ENCODE measurements at places on chromosomes 11 and 22.

GRCh38 chr22:16932577-16932976 lies 75.4 kb downstream of the GAB4 start:
- DNase-seq, result no peak

GRCh38 chr11:8871171-8871775 lies 39.7 kb upstream of the AKIP1 start:
- peak; percentile 99 for DNase-seq

DNA sequence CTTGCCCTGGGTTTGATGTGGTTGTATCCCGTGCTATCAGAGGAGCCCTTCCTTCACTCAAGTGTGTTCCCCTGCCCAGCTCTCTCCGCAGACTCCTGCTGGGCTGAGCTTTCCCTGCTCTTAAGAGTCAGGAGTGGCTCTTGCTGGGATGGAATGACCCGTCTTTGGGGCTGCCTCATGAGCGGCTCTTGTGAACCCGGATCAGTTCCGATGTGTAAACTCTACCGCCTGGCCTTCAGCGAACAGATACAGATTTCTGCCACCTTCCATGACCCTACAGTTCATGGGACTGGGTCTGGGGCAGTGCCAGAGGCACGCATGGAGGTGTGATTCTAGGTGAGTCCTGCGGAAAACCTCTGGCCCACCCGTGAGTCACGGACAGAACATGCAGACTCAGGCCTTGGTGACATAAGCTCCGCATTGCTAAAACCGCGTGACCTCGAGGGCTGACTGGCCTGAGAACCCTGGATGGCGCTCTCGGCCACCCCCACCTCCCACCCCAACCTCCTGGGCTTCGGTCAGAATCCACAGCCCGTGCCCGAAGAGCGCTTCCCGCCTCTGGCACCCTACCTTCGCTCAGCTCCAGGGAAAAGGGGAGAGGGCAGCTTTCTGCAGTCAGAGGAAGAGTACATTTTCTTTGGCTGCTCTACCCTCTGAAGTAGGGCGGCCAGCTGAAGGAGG lies 1.3 kb upstream of the ZBTB16 start:
- no peak for DNase-seq

DNA sequence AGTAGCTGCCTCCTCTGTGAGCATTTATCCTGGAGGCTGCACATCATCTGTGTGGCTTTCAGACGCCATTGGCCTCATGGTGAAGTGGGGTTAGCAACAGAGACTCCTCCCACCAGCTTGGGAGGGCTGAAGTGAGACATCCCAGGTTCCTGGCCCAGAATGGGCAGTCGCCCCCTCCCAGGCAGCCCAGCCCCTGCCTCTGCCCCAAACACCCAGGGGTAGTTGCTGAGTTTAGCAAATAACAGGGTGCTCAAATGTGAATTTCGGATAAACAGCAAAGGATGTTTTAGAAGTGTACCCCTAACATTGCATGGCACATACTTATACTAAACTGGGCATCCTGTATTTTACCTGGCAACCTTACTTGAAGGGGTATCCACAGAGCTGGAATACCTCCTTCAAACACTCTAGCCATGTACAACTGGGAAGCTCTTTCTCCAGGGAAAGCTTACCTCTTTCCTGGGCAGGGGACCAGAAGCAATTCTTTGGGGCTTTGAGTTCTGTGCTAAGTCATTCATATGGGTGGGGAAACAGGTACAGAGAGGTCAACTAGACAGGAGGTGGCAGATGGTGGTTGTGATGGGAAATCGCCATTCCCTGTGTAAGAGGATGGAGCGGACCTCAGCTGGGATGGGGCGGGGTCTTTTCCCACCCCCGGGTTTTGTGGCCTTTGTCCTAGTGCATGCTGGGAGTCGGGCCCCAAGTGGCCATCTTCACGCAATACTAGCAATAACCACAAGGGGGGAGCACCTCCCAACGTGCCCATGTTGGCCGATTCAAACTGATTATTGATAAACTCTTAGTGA lies 19.3 kb downstream of the MTFP1 start:
- DNase-seq, result peak; percentile 77

- no peak for DNase-seq
Measured at GRCh38 chr22:47107431-47107830, 345.0 kb downstream of the TBC1D22A start.

GRCh38 chr11:829176-829846 lies 1.6 kb downstream of the CRACR2B start:
- DNase-seq, result no peak

DNA sequence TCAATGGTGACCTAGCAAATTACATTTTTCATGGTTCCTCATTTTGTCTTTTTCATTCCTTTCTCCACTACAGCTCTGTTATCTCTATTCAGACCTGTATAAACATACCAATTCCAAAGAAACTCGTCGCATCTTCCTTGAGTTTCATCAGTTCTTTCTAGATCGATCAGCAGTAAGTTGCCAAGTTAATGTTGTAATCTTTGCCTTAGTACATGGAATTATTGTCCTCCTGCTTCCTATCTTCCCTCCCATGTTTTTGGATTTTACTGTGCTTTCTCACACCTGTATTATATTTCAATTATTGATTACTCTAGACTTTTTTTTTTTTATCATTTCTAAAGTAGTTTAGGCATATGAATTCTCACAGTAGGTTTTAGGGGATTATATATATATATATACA lies 69.5 kb upstream of the GRIK4 start:
- no peak for DNase-seq

DNA sequence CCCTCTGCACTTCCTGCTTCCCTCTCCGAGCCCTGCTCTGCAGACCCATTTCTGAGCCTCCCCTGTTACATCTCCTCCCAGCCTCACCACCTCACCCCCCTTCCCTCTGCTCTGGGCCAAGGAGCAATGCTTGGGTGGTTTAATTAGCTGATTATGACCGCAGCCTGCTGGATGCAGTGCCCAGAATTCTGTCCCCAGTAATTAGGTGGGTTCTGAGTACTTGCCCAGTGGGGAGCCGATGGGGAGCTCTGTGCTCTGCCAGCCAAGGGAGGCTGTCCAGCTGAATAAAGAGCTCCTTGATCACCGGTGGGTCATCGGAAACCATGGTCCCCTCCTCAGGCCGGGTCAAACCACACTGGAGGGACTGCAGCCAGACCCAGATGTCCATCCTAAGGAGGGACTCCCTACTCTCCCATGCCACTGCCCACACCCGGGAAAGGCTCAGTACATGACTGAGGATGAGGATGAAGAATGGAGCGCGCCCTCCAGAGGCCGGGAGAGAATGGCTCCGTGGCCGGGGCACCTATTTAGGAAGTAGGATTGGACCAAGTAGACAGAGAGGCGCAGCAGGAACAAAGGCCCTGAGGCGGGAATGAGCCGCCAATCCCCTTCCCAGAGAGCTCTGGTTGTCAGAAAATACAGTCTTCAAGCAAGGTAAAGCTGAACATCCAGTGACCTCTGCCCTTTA lies 9.1 kb downstream of the ARRB1 start:
- peak; percentile 63 for DNase-seq

- DNase-seq, result peak; percentile 60
Measured at GRCh38 chr22:48319321-48320047, 1508.2 kb downstream of the BRD1 start.

GRCh38 chr11:119709638-119710346 lies 19.2 kb downstream of the NECTIN1 start:
- DNase-seq, result no peak

- peak; percentile 83 for DNase-seq
Measured at GRCh38 chr11:64620381-64620971, 29.5 kb downstream of the SLC22A12 start.

GRCh38 chr11:43576320-43576802 lies 104.2 kb upstream of the HSD17B12 start:
- DNase-seq, result no peak

GRCh38 chr11:120601536-120601935 lies 90.0 kb downstream of the GRIK4 start:
- peak; percentile 44 for DNase-seq

DNA sequence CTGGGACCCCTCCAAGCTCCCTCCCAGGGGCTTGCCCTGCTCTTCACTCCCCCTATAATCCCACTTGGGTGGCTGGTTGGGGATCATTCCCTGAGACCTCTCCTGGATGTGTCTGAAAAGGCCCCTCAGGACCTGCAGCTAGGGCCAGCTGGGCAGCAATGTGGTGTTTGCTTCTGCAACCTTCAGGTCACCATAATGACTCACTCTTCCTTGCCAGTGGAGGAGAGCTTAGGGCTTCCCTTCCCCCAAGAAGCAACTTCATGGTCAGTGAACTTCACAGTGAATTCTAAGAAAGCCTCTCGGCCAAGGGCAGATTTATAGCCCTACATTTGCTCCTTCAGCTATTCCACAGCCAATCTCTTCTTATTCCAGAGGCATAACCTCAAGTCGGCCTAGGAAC lies 45.1 kb upstream of the TSPAN18 start:
- peak; percentile 30 for DNase-seq

- no peak for DNase-seq
Measured at GRCh38 chr11:1120532-1121330, 37.0 kb upstream of the MUC5AC start.

DNA sequence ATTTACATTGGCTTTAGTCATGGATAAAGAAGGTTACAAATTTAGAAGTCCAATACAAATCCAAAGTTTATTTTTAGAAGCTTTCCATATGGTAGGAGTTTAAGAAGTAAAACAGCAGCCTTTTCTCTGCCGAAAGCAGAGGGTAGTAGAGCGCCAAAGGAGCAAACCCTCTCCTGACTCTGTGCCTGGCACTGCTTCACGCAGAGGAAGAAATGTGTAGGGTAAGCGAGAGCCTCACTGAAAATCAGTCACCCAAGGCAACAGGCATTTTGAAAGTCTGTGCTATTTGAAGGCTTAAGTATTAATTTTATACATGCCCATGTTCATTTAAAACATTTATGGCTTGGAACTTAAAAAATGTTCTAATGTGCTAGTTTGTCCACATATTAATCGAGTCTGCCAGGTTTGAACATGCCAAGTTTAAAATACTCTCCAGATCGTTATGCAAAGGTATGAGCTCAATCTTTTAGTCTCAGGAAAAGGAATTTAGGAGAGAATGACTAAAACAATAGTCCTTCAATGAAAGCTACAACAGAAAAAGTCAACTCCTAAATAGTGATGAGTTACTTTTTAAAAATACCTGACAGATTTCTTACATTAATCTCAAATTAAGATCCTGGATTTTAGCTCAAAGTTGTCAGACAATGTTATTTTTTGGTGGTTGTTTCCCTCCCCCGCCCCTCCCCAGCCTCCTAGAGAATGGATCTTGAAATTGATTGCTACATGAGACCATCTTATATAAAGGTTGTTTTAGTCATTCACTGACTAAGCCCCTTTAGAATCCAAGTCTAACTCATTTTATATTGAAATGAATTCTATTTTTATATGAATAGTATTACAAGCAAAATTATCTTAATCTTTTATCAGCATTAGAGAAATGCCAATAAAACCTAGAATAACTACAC lies 38.7 kb downstream of the MRTFA start:
- peak; percentile 53 for DNase-seq

GRCh38 chr11:43872995-43873394 lies 7.6 kb upstream of the ALKBH3 start:
- no peak for DNase-seq

- DNase-seq, result peak; percentile 1
Measured at GRCh38 chr11:44803009-44803408, 76.2 kb downstream of the TSPAN18 start.

- no peak for DNase-seq
Measured at GRCh38 chr11:100536979-100537378, 150.1 kb upstream of the ARHGAP42 start.

- DNase-seq, result no peak
Measured at GRCh38 chr11:125055107-125055715, 7.9 kb upstream of the SLC37A2 start.

GRCh38 chr22:31616315-31616980 lies 45.6 kb downstream of the PISD start:
- DNase-seq, result no peak

GRCh38 chr11:38191101-38191500 lies 1593.1 kb upstream of the RAG2 start:
- DNase-seq, result no peak

GRCh38 chr11:58121096-58121495 lies 4.2 kb downstream of the OR9I1 start:
- DNase-seq, result no peak

- peak; percentile 29 for DNase-seq
Measured at GRCh38 chr22:36569999-36570398, 41.0 kb upstream of the EIF3D start.

DNA sequence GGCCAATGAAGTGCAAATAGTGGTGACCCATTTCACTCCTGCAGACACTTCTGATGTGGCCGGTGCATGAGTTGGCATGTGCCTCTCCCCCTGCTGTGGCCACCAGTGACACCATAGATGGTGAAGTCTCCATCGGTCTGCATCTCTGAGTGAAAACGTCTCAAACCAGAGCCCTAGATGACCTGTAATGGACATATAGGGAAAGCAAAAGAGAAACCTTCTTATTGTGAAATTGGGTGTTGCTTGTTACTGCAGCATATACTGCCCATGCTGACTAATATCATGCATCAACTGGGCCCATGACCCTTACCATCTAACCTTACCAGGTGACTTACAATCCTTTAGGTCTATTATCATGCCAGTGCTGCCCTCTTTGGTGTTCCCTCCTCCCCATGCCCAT lies 11.7 kb upstream of the VPS37C start:
- no peak for DNase-seq

DNA sequence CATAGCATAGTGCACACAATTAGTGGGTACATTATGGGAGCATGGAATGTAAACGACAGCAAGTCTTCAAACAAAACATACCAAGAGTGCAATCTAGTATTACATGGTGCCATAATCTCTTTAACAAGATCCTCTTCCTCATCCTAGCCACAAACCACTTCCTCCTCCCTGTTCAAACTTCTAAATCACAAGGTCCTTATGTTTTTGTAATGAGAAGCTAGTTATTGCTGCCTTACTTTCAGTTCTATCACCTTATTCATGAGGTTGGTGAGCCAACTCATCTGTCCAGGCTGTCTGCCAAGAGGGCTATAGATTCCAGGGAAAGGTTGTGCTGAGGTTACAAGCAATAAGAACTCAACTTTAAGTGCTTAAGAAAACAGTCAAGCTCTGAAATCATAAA lies 195.4 kb upstream of the ARHGAP20 start:
- DNase-seq, result no peak

DNA sequence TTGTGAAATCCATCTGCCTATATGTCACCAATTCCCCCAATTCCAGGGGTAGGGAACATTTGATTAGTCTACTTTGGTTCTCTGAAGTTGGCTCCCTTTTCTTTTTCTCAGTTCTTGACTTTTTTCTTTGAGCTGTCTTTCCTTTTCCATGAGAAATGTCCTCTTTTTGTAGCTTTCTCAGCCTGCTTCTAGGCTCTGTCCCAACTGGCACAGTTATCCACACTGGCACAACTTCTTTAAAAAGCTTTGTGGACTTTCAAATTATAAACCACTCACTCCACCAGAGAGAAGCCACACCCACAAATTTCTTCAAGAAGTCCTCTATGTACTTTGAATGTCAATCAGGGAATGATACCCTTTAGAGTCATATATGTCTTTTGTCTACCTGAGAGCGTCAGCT lies 100.5 kb downstream of the TTC17 start:
- no peak for DNase-seq

DNA sequence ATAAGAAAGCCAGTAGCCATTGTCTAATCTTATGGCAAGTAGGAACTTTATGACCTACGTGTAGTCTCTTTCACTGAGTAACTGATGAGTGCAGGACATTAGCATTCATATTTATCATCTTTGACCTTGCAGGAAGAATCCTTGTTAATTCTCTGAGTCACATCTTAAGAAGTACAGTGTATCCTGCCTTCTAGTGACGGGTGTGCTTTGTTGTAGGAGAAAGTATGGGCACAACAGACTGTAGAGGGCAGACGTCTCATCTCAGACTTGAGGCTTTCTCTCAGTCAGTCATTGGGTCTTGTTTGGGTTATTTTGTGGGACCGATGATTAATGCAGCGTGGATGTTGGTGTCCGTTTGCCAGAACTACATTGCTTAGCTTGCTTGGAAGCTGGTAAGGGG lies 6.8 kb downstream of the RNF214 start:
- DNase-seq, result no peak

All from kidney (tissue), 22 donors.